ENCODE measurements at places on chromosomes 5 and 9.

DNA sequence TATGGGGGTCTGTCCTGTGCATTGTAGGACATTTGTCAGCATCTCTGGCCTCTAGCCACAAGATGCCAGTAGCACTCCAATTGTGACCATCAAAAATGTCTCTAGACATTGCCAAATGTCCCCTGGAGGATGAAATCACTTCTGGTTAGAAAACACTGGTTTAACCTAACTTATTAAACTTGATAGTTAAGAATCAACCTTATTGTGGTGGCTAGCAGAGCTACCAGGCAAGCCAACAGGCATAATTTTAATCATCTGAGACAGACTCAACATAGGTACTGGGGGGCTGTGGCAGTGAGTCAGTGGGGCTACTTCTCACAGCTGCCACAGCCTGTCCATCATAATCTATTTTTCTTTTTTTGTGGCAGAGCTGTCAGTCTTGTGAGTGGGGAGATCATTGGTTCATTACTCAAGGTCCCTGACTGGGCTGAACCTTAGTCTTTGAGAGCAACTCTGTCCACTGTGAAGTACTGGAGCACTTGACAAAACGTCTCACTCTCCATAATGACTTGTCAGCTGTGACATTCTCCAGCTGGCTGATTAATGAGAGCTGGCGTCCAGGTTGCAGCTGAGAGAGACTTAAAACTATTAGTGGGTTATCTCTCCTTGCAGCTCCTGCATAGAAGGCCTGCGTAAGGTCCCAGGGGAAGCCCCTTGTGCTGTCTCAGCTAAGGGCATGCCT, 107.9 kb downstream of the DCP2 start:
- DNase-seq, result no peak

DNA sequence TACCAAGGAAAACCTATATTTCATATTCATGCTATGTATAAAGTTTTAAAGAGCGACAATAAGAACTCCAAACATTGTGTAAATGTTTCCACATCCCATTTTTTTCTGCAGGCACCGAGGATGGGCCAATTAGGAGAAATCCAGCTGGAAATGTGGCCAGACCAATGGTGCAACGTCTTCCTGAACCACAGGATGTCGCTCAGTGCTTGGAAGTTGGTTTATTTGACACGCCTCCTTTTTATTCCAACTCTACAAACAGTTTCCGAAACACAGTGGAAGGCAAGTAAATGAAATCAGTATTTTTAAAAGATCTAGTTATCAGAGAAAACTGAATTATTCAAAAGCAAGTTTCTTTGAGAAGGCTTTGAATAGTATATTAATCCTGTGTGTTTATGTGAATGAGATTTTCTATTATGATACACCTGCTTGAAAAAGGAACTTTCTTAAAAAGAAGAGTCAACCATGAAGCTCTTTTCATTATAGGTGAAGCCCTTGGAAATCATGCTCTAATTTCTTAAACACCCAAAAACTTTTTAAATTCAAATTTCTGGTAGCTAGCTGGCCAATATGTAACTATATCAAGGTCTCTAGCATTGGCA, 9.1 kb downstream of the TYRP1 start:
- no peak for DNase-seq

DNA sequence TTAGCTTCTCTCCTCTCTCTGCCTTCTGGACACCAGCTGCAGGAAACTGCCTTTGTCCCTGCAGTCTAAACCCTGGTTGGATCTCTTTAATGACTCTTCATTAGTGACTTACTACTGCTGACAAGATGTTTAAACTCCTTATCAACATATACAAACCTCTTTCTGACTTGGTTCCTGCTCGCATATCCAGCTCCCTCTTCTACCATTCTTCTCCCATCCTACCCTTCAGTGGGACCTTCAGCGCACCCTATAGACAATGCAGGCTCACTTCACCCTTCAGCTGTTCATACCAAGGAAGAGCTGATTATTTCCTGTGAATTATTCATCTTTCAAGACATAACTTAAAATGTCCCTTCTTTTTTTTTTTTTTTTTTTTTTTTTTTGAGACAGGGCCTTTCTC, 436.5 kb downstream of the KIAA0825 start:
- no peak for DNase-seq

DNA sequence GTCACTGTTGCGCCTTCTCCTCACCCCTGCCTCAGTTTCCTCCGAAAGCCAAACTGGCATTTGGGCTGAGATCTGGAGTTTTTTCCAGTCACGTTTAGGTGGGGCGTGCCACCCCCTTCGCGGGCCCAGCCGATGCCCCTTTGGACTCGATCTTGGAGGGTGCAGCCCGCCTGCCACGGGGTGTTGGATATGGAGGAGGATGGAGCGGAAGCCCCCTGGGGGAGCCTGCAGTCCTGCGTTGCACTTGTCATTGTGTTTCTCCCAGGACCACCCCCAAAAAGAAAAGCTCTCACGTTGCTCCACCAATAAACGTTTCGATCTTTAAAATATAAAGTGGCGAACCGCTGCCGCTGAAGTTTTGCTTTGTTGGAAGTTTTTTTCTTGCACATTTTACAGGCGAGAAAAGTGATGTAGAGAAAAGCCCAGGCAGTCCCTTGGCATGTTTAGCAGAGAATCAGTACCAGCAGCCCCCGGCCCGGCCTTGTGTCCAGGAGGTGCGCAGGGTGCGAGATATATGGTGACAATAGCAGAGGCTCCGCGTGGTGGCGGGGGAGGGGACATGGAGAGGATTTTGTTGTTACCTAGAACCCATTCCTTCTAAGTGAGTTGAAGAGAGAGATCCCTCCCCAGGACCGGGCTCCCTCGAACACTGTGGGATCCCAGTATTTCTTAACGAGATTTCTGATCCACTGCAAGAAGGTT, 681 bp downstream of the F2R start:
- no peak for DNase-seq

- DNase-seq, result peak; percentile 31
Observed at GRCh38 chr5:16412556-16412955, 53.0 kb downstream of the ZNF622 start.

DNA sequence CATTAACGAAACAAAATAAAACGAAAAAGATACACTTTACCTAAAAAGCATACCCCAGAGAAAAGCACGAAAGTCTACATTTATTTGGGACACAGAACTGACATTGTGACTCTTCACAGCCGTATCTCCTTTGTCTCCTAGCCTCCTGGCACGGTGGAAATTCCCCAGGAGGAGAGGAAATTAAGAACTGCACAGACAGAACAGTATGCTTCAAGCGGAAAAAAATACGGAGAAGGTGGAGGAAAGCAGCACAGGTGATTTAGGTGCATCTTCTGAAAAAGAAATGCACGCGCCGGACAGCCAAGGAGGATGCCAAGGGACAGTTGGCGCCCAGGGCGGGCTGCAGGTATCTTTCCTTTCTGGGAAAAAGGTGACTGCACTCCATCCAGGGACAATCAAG, 32.0 kb downstream of the DDX31 start:
- DNase-seq, result no peak

DNA sequence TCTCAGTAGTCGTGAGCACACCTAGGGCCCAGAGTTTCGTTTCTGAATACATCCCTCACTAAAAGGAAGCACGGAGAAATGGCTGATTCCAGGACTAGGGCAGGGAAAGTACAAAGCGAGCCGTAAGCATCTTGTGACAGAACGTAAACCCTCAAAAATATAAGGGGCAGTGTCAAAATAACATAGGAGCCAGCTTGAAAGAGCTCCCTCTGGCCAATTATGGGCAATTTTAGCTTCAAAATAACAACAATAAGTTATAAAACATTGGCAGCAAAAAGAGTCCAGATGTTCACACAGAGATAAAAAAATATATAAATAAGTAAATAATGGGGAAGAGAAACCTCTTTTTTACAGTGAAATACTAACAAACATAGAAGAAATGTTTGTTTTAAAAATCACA, 18.5 kb upstream of the GLIS3 start:
- no peak for DNase-seq

DNA sequence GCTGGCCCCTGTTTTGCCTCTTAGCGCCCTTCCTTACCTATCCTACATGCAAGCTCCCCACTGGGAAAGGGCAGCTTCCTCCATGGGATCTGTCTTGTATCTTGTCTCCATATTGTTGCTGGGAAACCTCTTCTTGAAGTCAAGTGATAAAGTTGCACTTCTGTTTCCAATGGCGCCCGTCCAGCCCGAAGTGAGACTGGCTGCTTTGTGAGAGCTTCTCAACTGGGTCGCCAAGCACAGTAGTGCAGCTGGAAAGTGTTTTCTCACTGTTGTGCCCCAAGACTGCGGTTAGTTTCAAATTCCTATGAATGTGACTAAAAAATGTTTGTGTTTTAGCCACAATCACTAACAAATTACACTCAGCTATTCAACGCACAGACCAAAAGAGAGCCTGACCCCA, 506.6 kb upstream of the MPDZ start:
- DNase-seq, result peak; percentile 87

GRCh38 chr5:66814146-66814991, 218.2 kb downstream of the MAST4 start:
- no peak for DNase-seq

DNA sequence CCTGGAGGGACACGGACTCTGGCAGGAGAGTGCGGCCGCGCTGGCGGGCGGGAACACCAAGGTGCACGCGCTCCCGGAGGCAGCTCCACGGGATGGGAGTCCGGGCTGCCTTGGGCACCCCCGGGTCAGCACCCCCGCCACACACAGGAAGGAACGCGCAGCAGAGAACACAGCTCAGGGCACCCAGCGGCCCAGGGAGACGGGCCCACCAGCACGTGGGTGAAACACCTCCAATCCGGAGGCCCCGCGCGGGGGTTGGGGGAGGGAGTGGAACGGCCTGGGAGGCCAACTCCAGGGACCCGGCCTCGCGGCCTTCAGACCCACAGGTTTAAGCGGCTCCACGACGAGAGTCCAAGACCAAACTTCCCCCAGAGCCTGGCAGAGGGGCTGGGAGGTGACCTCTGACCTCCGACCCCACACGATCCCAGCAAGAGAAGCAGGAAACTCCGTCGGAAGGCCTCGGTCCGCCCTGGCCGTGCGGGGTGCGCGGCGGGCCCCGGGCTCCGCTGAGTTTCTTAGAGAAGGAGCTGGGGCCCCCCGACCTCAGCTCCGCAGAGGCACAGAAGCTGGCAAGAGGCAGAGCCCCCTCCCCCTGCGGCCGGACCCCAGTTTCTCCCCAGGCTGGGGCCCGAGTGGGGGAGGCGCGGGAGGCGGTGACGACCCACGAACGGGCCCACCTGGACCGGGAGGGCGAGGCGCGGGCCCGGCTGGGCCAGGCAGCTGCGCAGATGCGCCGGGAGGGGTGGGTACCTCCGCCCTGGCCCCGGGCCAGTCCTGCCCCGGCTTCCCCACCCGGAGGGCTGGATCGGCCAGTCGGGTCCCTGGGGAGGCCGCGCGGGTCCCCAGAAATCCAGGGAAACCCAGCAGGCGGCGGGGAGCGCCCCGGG, 851 bp downstream of the NACC2 start:
- DNase-seq, result peak; percentile 94

DNA sequence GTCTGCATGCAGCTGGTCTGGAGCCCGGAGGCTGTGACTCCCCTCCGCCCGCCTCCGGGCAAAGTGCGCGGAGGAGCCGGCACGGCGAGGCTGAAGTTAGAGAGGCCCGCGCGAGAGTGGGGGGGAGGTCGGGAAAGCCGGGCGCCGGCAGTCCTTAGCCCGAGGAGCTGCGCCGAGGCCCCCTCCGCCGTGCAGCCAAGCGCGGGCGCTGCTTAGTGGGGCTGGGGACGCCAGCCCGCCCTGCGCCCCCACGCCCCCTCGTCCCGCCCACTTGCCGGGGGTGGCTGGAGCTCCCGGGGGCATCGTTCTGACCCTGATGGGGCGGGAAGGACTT, 403 bp downstream of the NINJ1 start:
- no peak for DNase-seq

Data from esophagus muscularis mucosa (tissue), 4 donors.